ENCODE measurements at places on chromosomes 13 and 19.

- DNase-seq, result no peak
Measured at GRCh38 chr13:25588336-25589060, 216.7 kb downstream of the ATP8A2 start.

- DNase-seq, result no peak
Measured at GRCh38 chr13:98308086-98308911, 131.2 kb upstream of the RNF113B start.

GRCh38 chr13:29359181-29359580 lies 236.3 kb downstream of the SLC7A1 start:
- DNase-seq, result no peak

DNA sequence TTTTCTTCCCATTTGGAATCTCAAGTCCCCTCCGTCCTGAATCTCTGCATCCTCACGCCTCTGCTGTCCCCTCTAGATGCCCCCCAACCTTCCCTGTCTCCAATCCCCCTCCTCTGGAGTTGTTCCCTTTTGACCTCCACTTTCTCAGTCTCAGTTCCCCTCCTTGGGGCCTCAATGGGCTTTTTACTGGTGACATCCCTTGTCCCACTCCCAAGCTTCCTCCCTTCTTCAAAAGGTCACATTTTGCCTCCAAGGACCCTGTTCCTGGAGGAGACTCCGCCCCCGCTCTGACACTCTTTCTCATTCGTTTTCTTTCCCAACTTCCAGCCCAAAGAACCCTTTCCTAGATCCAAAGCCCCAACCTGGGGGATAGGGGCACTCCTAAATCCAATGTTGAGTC lies 1.0 kb downstream of the AP2S1 start:
- DNase-seq, result no peak

- no peak for DNase-seq
Measured at GRCh38 chr19:35786299-35787160, 11.2 kb downstream of the ARHGAP33 start.

- DNase-seq, result no peak
Measured at GRCh38 chr13:73428706-73429105, 369.9 kb downstream of the KLF5 start.

- DNase-seq, result no peak
Measured at GRCh38 chr13:93848247-93848646, 621.6 kb downstream of the GPC6 start.

GRCh38 chr13:80830431-80830830 lies 489.5 kb upstream of the SPRY2 start:
- no peak for DNase-seq

DNA sequence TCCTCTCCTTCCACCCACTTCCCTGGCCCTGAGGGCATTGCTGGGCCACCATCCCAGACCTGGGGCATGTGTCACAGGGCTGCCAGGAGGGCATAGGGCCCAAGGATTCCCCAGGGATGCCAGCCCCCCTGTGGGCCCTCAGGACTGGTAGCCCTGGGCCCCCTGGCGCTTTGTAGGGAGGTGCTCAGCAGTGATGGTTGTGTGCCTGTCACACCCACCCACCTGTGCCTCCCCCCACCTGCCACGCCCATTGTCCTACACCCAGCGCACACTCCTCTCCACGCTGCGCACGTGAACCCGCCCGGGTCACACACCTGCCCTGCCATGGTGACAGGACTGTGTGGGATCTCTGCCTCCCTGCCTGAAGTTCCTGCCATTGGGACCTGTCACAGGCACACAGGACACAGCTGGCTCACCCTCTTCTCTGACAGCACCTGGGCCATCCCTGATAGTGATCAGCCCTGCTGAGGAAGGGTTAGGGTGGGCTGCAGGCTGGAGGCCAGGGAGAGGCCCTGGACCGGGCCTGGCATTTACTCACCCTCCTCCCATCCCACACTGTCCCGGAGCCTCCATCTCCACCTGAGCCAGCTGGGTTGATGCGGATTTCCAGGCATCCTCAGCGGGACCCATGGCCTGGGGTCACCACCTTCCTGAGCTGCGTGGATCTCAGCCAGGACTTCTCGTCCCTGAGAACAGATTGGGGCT lies 23.9 kb downstream of the WTIP start:
- DNase-seq, result no peak

DNA sequence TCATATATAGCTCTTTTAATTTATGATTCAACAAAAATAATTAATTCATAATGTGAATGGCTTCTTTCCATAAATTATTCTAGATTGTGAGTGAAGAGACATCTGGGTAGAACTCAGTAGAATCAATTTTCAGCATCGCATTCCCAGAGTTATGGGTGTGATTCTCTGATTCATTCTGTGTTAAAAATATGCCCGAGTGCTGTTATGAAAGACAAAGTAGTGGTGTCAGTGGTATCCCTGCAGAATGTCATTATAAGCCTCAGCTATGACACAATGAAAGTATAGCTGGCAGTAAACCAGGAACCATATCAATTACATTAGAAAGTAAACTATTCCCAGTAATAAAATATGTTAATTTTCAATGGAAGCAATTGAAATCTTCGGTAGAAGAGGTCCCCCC lies 480.5 kb upstream of the SLITRK1 start:
- no peak for DNase-seq

- no peak for DNase-seq
Measured at GRCh38 chr19:39046037-39046821, 13.9 kb upstream of the FBXO27 start.

GRCh38 chr19:19597809-19598306 lies 20.6 kb downstream of the PBX4 start:
- DNase-seq, result no peak

GRCh38 chr13:40439928-40440327 lies 226.5 kb downstream of the FOXO1 start:
- no peak for DNase-seq

DNA sequence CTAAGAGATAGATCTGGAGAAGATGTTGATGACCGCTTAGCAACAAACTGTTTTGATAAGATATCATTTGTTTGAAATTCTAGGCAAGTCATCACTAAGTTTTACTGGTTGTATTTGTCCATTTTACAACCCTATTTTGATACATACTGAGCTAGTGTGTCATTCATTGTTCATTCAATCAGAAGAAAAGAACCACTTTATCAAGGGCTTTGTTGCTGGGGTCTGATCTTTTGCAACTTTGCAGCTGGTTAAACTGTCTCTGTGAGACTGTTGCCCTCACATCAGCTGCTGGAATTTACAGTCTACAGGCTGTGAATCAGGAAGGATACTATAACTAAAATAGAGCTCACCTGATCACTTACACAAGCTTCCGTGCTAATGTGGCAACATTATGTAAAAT lies 290.5 kb downstream of the RFC3 start:
- no peak for DNase-seq

- DNase-seq, result no peak
Measured at GRCh38 chr13:72109863-72110262, 242.9 kb upstream of the DACH1 start.

GRCh38 chr19:46423188-46423587 lies 5.5 kb downstream of the PNMA8C start:
- DNase-seq, result no peak

- DNase-seq, result peak; percentile 56
Measured at GRCh38 chr19:41449079-41449864, 6.3 kb downstream of the ERICH4 start.

- DNase-seq, result no peak
Measured at GRCh38 chr13:51833980-51834379, 11.0 kb downstream of the TMEM272 start.

GRCh38 chr19:1028062-1028926 lies 1.9 kb downstream of the CNN2 start:
- DNase-seq, result peak; percentile 63

DNA sequence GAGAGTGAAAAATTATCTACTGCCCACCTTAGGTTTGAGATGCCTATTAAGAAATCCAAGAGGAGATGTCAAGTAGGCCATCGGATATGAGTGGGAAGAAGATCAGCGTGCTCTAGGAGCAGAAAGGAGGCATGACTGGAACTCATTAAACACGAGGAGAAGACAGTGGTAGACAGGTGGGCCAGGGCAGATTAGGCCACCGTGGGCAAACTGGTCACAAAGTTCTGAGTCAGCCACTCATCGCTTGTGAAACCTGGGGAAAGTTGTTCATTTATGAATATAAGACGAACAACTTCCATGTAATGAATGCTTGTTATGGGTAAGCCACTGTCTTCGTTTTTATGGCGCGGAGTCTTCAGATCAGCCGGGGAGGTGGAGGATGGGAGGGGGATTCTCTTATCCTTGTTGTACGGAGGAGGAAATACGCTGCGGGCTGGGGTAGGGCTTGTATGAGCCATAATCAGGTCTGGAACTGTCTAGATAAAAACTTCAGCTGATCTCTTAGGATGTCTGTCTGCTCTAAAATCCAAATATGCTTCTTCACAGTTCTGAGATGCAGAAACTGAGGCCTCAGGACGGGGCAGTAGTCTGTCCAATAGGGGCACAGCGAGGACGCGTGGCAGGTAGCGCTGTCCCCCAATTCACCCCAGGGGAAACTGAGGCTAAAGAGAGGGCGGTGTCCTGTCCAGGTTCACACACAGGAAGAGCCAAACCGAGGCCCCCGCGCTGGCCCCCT lies 1.1 kb upstream of the ZNF444 start:
- DNase-seq, result no peak

GRCh38 chr13:96252903-96253302 lies 163.0 kb downstream of the HS6ST3 start:
- DNase-seq, result no peak

GRCh38 chr13:65468628-65469027 lies 1761.5 kb downstream of the PCDH9 start:
- DNase-seq, result no peak

DNA sequence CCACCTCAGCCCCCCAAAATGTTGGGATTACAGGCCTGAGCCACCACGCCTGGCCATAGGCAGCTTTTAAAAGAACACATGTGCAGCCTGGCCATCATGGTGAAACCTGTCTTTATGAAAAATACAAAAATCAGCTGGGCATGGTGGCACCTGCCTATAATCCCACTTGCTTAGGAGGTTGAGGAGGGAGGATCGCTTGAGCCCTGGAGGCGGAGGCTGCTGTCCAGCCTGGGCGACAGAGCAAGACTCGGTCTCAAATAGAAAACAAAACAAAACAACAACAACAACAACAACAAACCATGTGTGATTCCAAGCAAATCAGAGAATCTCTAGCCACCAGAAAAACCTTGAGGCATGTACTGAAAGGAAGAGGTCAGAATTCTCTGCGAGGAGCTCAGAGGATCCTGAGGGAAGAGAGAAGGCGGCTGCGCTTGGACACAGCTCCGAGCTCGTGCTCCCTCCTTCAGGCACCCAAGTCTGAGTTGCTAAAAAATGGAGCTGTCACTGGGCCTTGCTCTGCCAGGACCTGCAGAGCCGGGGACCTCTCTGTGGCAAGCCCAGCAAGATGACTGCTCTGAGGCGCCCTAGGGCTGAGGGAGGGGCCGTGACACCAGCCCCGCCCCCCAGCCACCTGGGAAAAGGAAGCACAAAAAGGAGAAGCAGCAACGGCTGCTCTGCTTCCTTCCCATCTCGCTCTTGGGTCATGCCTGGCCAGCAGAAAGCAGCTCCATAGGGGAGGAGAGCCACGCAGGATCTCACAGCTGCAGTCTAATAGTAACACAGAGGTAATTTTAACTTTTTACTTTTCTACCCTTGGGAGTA lies at the start of gene ARL11:
ARL11 (plus strand) TSS at position 677 of the 822 bp plus-strand sequence. CDS start 1,941 bp downstream, outside the sequence.
- peak; percentile 50 for DNase-seq

- no peak for DNase-seq
Measured at GRCh38 chr13:78586706-78587105, 16.6 kb downstream of the POU4F1 start.

DNA sequence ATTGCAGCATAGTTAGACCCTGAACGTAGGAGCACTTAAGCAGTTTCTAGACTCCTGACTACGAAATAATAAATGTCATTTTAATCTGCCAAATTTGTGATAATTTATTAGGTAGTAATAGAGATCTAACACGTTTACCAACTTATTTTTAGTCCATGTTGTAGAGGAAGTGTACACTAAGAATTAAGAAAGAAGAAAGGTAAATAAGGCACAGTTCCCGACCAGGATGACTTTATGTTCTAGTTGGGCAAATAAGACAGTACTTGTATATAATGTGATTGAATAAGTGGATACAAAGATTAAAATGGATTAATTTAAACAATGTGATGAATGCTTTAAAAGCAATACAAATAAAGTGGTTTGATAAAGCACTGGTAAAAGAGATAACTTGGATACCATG lies 1306.2 kb upstream of the PCDH20 start:
- no peak for DNase-seq

Measured in activated naive CD4-positive, alpha-beta T cell (primary cell).